ENCODE measurements at places on chromosomes 12 and 14. TPM values are rescaled to one million over a fixed set of nuclear protein-coding genes. Genes with fewer than 3 reads are reported as not detected.

Gene CNTN1
- 25.2 TPM for total RNA-seq

DNA sequence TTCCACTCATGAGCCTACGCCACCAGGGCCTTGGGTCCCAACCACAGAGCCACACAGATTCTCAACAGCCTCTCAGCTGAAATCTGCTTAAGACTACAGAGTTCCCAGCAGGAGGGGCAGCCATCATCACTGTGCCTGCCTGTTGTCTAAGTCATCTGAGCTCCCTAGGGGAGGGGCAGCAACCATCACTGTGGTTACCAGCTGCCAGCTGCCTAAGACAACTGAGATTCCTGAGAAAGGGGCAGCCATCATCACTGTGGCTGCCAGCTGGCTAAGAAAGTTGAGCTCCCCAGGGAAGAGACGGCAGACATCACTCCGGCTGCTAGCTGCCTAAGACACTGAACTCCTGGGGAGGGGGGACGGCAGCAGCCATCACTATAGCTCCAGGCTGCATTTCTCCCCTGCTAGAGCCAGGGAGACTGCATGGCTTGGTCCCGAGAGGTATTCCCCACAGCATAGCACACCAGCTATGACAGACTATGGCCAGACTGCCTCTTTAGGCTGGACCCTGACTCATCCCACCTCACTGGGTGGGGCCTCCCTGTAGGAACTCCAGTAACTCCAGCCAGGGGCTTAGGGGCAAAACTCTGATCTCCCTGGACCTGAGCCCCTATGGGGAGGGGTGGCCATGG is 37.2 kb upstream of the C14orf132 start:
- DNase-seq, result no peak

DNA sequence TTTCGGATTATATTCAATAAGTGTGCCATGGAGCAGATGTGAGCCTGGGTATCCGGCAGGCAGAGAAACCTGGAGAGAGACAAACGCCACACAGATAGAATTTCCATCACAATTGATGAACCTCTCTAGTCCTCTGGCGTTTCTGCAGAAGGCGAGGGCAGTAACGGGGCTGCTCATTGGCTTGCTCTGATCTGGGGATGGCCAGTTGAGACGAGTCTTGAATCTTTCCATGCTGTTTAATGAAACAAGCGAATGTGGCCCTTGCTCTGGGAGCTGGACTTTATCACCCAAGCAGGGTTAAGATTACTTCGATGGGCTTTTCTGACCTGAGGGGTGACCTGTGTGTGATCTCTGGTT is 42.4 kb upstream of the CLMN start:
- DNase-seq, result no peak

Gene ARG2
- 11.5 TPM for total RNA-seq

DNA sequence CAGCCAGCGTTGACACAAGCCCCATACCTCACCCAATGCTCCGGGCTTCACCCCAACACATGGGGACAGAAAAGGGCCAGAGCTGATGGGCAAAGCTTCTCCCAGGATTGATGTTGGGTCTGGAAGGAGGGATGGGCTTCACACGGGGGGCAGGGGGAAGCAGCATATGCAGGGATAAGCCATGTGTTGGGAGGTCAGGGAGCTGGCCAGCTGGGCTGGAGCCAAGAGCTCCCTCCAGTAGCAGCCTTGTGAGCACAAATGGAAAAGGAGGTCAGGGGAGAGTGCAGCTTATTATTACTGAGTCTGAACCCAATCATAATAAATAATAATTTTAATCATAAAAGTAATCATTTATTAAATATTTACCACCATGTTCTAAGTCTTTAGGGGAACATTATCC is 9.3 kb downstream of the PLEKHD1 start:
- no peak for DNase-seq

DNA sequence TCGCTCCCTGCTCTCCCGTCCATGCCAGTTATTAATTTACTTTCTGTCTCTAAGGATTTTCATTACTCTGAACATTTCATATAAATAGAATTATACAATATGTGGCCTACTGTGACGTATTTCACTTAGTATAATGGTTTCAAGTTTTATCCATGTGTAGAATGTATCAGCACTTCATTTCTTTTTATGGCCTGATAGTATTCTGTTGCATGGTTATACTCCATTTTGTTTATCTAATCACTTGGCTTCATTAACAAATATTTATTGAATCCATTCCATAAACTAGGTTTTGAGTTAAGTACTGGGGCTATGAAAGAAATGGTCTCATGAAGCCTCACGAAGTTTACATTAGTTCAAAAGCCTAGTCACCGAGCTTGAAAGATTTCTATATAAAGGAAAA is 7.6 kb downstream of the GPR65 start:
- DNase-seq, result no peak

DNA sequence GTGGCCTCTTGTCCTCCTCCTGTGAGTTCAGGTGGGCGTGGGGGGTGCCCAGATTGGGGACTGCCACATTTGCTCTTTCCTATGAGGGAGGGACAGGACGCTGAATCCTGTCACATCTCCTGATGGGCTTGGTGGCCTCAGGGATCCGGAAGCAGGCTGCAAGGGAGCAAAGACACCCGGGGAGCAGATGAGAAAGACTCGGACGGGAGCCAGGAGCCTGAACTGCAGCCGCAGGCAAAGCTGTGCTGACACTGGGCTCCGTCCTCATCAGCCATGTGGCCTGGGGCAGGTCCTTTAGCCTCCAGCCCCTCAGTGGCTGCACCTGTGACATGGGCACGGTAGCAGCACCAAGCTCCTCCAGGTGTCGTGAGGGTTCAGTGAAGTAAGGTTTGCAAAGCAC is 40.8 kb upstream of the RFLNA start:
- DNase-seq, result no peak
